Amniotic stem cell (primary cell): ENCODE measurements at places on chromosomes 7 and 10.

DNA sequence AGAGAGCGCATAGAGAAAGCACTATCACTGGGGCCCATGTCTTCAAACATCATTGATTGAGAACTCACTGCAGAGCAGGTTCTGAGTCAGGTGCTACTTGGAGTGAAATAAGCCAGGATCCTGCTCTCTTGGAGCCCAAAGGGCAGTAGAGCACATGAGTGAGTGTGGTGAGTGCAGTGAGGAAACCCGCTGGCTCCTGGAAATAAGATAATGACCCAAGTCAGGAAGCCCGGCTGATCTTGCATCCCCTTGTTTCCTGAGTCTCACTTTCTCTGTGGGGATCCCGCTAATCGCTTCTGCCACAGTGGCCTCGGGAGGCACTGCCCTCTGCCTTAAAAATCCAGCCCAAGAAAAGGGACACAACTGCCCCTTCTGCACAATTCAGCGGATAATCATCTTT lies 7.1 kb upstream of the FAM107B start:
- DNase-seq = no peak

- no peak for DNase-seq
Observed at GRCh38 chr10:49110684-49111319, 4.5 kb downstream of the VSTM4 start.

GRCh38 chr7:43484678-43485395 lies 98.1 kb upstream of the STK17A start:
- DNase-seq = no peak

DNA sequence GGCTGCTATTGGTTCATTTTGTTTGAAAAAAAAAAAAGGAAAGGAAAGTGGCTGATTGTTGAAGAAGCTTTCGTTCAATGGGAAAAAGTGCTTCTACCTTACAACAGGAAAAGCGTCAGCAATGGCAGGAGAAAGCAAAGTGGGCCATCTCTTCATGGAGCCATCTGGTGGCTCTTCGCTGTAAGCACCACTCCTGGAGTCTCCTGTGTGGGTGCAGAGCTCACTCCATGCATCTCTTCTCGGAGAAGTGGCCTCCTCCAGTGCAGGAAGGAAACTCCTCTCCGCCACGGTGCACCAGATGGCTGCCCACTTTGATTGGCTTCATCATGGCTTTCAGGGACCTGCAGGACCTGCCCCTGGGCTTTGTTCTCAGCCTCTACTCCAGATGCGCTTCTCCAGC lies 250.9 kb downstream of the PTEN start:
- no peak for DNase-seq

- no peak for DNase-seq
Observed at GRCh38 chr10:28478646-28479045, 54.3 kb upstream of the WAC start.

DNA sequence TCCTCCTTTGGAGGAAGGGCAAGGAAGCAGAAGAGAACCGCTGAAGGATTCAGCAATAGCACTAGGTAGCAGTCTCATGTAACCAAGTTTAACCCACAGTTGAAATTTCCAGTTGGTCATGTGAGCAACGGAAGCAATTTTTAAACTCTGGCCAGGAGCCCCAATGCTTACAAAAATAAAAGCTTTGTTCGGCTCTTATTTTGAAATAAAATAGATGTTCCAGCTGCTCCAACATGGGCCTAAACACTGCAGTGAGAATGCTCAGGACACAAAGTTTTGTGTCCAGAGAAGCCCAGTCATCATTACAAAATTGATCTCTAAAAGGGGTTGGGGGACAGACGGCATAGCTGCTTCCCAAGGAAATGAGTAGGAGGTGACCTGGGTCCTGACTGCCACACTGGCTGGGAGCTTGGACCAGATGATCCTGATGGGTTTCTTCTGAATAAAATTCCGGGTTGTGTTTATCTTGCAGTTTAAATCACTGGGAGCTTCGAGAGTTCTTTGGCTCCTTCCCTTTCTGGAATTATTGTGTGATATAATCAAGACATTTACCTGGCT lies 452 bp upstream of the TMEM140 start:
- no peak for DNase-seq

- no peak for DNase-seq
Observed at GRCh38 chr10:132813560-132814468, 27.9 kb upstream of the NKX6-2 start.

DNA sequence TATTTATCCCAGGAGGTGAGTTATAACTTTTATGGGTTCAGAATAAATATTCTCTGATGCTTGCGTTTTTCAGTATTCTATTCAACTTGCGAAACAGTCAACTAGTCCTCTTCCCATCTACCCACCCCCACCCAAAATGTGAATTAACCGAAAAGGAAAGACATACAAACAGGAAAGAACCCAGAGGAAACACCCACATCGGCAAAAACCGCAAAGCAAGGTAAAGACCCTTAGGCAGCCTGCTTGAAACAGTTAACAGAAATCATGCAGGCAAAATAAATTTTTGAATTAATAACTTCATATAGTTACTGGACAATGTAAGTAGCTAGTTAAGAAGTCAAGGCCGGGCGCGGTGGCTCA lies 5.4 kb downstream of the ZC3HAV1 start:
- DNase-seq = no peak

- no peak for DNase-seq
Observed at GRCh38 chr7:98869027-98869596, 702 bp downstream of the TMEM130 start.

DNA sequence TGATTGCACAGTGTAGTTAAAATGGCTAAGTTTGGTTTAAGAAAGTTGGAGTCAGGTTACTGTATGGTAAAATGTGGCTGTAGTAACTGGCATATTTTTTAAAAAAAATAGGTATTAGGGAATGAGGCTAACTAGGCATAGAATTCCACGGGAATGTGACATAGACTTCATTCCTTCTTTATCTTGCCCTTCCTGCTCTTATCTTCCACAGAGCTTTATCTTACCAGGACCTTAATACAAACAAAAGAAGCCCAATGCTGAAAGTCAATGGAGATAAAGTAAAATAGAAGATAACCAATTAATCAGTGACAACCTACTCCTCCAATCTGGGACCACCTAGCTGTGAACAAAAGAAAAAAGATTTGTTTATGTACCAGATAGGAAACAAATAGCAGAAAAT lies 58.1 kb downstream of the TET1 start:
- no peak for DNase-seq

DNA sequence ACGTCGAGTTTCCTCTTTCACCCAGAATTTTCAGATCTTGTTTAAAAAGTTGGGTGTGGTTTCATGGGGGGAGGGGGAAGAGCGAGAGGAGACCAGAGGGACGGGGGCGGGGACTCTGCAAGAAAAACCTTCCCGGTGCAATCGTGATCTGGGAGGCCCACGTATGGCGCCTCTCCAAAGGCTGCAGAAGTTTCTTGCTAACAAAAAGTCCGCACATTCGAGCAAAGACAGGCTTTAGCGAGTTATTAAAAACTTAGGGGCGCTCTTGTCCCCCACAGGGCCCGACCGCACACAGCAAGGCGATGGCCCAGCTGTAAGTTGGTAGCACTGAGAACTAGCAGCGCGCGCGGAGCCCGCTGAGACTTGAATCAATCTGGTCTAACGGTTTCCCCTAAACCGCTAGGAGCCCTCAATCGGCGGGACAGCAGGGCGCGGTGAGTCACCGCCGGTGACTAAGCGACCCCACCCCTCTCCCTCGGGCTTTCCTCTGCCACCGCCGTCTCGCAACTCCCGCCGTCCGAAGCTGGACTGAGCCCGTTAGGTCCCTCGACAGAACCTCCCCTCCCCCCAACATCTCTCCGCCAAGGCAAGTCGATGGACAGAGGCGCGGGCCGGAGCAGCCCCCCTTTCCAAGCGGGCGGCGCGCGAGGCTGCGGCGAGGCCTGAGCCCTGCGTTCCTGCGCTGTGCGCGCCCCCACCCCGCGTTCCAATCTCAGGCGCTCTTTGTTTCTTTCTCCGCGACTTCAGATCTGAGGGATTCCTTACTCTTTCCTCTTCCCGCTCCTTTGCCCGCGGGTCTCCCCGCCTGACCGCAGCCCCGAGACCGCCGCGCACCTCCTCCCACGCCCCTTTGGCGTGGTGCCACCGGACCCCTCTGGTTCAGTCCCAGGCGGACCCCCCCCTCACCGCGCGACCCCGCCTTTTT lies at the start of gene VIM:
VIM (plus strand) TSS at position 151 of the 925 bp plus-strand sequence. CDS start 1,182 bp downstream, outside the sequence.
- peak; percentile 96 for DNase-seq
